CD4-positive, alpha-beta T cell (primary cell): ENCODE measurements at places on chromosomes 11 and 22. TPM values are rescaled to one million over a fixed set of nuclear protein-coding genes. Genes with fewer than 3 reads are reported as not detected.

DNA sequence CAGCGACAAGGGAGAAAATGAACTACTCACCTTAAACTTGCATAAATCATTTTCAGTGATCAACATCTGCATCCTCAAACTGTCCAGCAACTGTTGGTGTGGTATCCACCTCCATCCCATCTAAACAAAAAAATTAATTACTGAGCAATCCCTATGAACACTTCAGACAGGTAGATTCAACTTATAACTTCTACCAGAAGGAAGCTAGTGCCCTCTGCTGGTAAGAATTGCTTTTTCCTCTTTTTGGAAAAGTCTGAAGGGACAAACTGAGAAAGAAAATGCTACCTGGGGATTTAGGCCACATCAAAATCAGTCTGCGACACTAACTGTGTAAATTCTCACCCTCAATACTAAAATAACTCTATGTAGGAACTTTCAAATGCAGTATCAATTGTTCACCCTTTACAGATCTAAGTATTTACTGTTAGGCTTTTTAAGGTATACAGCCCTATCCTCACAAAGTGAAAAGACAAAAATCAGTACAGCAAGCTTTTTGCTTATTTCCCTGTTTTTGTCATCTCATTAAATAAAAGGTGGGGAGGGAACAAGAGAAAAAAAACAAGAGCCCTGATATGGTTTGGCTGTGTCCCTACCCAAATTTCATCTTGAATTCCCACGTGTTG, 17.9 kb downstream of the CLNS1A start:
- no peaks in the 10 kb centered on the region for H3K27me3 ChIP-seq
- H3K4me3 ChIP-seq, result no peak overlapping the region
- H3K36me3 ChIP-seq, result peaks cover 75% of the 10 kb centered on the region
- no peak for DNase-seq
- no peak overlapping the region for H3K27ac ChIP-seq
- H3K4me1 ChIP-seq, result no peaks in the 10 kb centered on the region

The PLEKHA7 gene
- 4.8 TPM for total RNA-seq

The APOBEC3G gene
- 18.8 TPM for total RNA-seq

The MS4A12 gene
- not detected for total RNA-seq

- DNase-seq, result no peak
- no peaks in the 10 kb centered on the region for H3K4me1 ChIP-seq
- H3K4me3 ChIP-seq, result no peak overlapping the region
- no peaks in the 10 kb centered on the region for H3K36me3 ChIP-seq
Observed at GRCh38 chr11:70537576-70538571, 139.5 kb downstream of the CTTN start.

DNA sequence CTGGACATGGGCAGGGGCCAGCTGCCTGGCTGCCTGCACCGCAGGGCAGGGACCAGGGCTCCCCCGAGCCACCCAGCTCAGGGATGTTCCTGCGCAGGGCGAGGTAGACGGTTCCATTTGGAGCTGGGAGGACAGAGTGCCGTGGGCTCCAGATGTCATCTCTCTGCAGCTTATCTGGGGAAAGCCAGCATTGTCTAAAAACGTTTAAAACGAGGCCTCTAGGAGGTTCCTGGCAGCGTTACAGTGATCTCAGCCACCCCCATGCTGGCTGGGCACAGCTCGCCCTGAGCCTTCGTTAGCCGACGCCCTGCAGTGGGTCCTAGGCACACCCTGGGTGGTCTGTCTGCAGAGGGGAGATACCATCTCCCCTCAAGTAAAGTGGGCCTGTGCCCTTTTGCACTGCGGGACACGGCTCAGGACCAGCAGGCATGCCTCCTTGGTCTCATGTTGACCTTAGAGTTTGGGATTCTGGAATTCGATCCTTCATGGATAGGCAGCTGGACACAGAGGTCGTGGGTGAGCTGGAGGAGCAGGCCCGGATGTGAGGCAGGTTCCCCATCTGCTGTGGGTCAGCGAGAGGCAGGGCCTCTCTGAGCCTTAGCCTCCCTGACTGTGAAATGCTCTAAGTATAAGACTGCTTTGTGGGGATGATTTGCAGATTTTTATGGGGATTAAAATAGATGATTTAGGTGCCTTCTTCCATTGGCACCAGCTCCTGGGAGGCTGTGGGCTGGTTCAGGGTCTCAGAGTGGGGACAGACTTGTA, 14.1 kb downstream of the SYNGR1 start:
- no peak overlapping the region for H3K27ac ChIP-seq
- no peaks in the 10 kb centered on the region for H3K4me1 ChIP-seq
- H3K27me3 ChIP-seq, result no peaks in the 10 kb centered on the region
- DNase-seq, result no peak

GRCh38 chr22:42270176-42270509, 310 bp downstream of the TCF20 start:
- peaks cover 45% of the 10 kb centered on the region for H3K4me1 ChIP-seq
- H3K4me3 ChIP-seq, result peak overlapping the region; percentile 85
- H3K27me3 ChIP-seq, result no peaks in the 10 kb centered on the region

The SCGB1A1 gene
- total RNA-seq, result not detected

DNA sequence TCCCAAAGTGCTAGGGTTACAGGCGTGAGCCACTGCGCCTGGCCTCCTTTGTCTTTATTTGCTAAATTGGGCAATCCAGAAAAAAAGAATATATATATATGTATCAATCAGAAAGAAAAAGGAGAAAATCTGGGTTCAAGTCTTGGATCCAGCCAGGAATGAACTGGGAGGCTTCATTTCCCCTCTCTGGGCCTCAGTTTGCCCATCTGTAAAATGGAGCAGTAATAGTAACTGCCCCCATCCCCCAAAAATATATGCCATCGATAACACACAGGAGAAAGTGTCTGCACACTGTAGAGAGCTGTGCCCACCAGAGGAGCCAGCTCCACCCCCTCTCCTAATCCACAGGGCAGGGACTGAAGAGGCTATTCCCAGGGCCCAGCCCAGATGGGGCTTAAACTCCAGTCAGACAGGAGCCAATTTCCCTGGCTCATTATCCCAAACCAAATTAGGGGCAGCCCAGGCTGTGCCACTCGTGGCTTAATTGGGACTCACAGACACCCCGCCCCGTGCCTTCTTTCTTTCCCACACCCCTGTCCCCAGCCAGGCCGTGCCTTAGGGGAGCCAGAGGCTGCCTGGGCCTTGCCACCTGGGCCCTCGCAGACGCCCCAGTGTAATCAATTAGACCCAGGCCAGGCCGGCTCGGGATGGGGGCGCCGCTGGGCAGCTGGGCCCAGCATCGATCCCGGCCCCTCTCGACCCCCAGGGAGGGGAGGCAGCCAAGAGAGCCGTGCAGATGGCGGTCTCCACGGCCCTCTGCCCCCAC, 171.5 kb downstream of the MN1 start:
- H3K4me3 ChIP-seq, result no peak overlapping the region
- no peaks in the 10 kb centered on the region for H3K4me1 ChIP-seq
- no peak overlapping the region for H3K27ac ChIP-seq
- no peaks in the 10 kb centered on the region for H3K36me3 ChIP-seq
- no peak for DNase-seq

DNA sequence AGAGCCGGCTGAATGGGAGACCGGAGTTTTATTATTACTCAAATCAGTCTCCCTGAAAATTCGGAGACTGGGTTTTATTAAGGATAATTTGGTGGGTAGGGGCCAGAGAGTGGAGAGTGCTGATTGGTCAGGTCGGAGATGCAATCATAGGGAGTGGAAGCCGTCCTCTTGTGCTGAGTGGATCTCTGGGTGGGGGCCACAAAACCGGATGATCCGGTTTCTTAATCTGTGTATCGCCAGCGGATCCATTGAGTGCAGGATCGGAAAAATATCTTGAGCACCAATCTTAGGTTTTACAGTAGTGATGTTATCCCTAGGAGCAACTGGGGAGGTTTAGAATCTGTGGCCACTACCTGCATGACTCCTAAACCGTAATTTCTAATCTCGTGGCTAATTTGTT, 886 bp upstream of the NIPSNAP1 start:
- H3K4me1 ChIP-seq, result peaks cover 19% of the 10 kb centered on the region
- no peak overlapping the region for H3K27ac ChIP-seq
- H3K27me3 ChIP-seq, result no peaks in the 10 kb centered on the region
- peak overlapping the region; percentile 70 for H3K4me3 ChIP-seq

The TBX1 gene
- total RNA-seq, result not detected

The OR5B21 gene
- total RNA-seq, result not detected

DNA sequence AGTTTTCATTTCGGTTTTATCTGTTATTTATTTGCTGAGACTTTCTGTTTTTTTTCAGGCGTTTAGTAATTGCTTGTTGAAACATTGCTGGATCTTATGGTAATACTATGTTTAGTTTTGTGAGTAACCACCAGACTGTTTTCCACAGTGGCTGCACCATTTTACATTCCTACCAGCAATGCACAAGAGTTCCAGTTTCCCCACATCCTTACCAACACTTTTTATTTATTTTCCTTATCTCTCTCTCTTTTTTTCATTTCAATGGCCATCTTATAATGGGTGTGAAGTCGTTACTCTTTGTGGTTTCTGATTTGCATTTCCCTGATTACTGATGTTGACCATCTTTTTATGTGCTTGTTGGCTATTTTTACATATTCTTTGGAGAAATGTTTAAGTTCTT, 23.7 kb downstream of the USP47 start:
- DNase-seq, result no peak
- no peak overlapping the region for H3K27ac ChIP-seq
- no peak overlapping the region for H3K4me3 ChIP-seq
- peaks cover 2% of the 10 kb centered on the region for H3K36me3 ChIP-seq
- H3K4me1 ChIP-seq, result peaks cover 10% of the 10 kb centered on the region
- H3K27me3 ChIP-seq, result no peaks in the 10 kb centered on the region

DNA sequence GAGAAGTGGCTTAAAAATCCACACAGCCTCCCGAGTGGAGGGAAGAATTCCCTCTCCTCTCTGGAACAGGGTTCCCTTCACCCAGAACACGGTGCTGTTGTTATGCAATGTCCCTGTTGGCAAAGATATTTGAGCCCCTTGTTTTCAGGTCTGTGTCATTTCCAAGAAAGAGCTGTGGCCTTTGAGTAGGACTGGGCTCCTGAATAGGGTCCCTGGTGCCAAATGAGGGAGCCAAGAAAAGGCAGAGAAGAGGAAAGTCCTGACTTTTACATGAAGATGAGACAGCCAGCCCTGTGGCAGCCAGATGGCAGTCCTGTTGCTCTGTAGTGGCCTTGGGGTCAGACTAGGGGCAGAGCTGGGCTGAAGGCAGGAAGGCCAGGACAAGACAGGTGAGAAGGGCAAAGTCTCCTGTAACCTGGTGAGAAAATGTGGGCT, 51.2 kb upstream of the ELF5 start:
- no peaks in the 10 kb centered on the region for H3K4me1 ChIP-seq
- no peak for DNase-seq
- no peak overlapping the region for H3K27ac ChIP-seq
- peaks cover 21% of the 10 kb centered on the region for H3K27me3 ChIP-seq
- no peak overlapping the region for H3K4me3 ChIP-seq

DNA sequence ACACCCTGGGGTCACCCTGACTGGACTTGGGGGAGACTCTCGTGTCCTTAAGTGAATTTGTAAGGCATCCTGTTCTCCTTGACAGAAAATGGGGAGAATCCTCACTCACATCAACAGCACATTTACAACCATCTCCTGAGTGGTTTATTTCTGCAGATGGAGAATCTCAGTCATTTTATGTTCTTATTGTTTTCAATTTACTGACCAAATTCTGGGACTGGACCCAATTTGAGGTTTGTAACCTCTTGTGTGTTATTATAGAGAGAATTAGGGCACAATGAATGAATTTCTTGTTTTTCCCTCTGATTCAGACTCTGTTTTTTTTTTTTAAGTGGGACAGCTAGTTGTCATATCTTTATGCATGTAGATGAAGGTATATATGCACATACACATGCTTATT, 104.9 kb downstream of the ADAMTS15 start:
- no peaks in the 10 kb centered on the region for H3K27me3 ChIP-seq
- H3K27ac ChIP-seq, result no peak overlapping the region
- H3K4me1 ChIP-seq, result no peaks in the 10 kb centered on the region
- no peak overlapping the region for H3K4me3 ChIP-seq
- no peaks in the 10 kb centered on the region for H3K36me3 ChIP-seq

DNA sequence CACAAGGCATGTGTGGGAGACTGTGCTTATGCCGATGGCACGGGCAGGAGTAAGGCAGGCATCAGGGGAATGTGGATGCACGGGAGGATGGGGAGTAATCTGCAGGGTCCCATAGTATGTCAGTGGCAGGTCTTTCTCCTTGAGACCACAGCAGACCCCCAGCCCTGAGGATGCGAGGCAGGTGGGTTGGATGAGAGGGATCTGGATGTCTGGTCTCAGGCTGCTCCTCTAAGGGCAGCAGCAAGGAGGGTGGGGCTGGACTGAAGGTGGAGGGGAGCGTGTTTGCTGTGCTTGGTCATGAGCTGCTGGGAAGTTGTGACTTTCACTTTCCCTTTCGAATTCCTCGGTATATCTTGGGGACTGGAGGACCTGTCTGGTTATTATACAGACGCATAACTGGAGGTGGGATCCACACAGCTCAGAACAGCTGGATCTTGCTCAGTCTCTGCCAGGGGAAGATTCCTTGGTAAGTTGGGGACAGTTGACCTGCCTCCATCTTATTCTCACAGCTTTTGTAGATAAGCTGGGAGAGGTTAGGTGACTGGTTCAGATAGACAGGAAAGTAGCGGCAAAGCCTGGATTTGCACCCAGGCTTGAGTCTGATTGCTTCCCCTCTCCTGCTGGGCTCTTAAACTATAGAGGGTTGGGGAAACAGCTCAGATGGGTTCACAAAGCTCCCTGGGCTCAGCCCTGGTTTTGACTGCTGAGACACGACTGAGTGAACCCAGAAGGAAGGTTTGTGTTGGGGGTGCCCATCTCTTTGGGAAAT, at the start of gene APOL1:
TSS of gene APOL1 (plus strand) at position 380 of the 769 bp plus-strand sequence. CDS start 1,823 bp downstream, outside the sequence.
- H3K4me1 ChIP-seq, result peaks cover 39% of the 10 kb centered on the region
- H3K4me3 ChIP-seq, result peak within 1 kb of the TSS; percentile 64
- H3K27ac ChIP-seq, result peak within 1 kb of the TSS; percentile 22
- H3K36me3 ChIP-seq, result peaks cover 12% of the 10 kb centered on the region
- peak; percentile 53 for DNase-seq
- no peaks in the 10 kb centered on the region for H3K27me3 ChIP-seq

GRCh38 chr11:46877580-46877979, 31.5 kb upstream of the CKAP5 start:
- no peak for DNase-seq
- no peak overlapping the region for H3K27ac ChIP-seq
- no peak overlapping the region for H3K4me3 ChIP-seq
- H3K36me3 ChIP-seq, result no peaks in the 10 kb centered on the region

DNA sequence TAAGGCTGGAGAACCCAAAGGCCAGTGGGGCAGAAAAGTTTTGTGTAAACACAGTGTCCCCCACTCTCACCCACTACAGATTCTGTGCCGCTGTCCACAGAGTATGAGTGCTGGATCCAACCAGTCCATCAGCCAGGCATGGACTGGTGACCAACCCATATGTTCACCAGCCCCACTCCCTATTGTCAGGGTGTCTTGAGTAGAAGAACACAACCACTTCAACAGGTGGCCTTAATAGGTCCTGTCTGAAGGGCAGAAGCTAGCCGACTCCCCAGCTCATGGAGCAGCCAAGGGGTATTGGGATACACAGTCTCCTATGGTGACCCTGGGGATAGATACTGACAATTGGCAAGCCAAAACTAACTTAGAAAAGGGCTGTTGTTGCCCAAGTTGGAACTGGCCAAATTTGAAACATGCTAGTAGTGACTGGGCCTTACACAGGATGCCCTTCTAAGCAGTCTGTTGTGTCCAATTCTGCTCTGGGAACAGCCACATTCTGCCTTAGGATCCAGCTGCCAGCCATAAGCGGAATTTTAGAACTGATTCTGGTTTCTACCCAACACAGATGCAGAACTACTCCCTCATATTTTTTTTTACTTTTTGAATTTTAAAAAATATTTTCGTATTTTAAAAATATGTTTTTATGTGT, 19.8 kb upstream of the PGM2L1 start:
- peaks cover 13% of the 10 kb centered on the region for H3K4me1 ChIP-seq
- no peak overlapping the region for H3K4me3 ChIP-seq
- no peak for DNase-seq
- no peaks in the 10 kb centered on the region for H3K27me3 ChIP-seq
- H3K36me3 ChIP-seq, result no peaks in the 10 kb centered on the region
- H3K27ac ChIP-seq, result no peak overlapping the region

The SLC22A9 gene
- not detected for total RNA-seq
